ENCODE measurements at places on chromosomes 2 and 18. TPM values are rescaled to one million over a fixed set of nuclear protein-coding genes. Genes with fewer than 3 reads are reported as not detected.

DNA sequence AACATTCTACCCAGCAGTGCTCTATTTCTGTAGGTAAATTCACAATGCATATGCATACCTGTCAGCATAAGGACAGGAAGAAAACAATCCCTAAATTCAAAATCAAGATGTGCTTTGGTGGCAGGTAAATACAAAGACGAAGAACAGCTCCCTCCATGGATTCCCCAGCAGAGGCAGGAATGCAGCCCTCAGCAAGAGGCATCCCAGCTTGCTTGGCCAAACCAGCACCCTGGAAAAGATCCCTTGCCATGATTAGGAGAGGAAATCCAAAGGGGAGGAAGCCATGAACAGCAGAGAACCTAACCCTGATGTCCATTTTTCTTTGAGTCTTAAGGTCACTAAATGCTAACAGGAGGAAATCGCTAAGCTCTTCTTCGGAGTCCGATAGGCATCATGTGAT, 91.2 kb downstream of the KCTD1 start:
- no peak for DNase-seq

GRCh38 chr2:174153757-174154680, 94.3 kb downstream of the OLA1 start:
- DNase-seq, result no peak

DNA sequence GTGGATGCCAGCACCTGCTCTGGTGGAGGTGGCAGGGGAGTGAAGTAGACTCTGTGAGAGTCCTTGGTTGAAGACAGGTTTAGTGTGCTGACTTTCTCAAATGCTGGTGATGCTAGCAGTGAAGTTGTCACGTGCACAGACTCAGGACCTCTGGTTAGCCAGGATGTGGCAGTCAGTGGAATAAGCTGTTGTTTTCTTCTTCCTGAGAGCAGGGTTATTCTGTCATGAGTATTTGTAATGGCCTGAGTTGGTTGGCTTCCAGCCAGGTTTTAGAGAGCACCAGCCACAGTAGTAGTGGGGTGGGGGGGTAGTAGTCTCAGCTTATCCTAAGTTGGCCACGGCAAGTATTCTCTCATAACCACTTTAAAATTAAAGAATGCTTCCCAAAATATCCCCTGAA, 238.5 kb upstream of the FBXO11 start:
- peak; percentile 16 for DNase-seq

Gene SPAST
- 31.3 TPM for total RNA-seq

Gene AFF3
- 18.0 TPM for total RNA-seq

Gene ONECUT2
- under 0.01 TPM for total RNA-seq

DNA sequence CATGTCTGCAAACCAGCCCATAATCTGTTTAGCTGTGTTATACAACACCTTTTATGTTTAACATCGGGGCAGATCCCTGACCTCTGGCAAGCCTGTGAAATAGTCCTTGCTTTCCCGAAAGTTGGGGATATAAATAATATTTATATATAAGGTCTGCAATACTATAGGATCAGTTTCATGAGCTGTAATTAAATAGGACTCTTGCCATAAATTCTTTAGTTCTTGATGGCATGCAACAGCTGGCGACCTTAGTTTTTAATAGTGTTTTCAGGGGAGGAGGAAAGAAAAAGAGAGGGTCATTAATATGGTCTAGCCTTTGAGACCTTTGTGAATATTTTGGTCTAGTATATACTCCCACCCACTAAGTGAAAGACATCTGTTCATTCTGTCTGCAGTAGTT, 166.5 kb downstream of the MTX2 start:
- peak; percentile 48 for DNase-seq

GRCh38 chr2:97806738-97807618, 93.6 kb downstream of the ZAP70 start:
- peak; percentile 91 for DNase-seq

- no peak for DNase-seq
Observed at GRCh38 chr2:63378589-63378988, 209.7 kb downstream of the WDPCP start.

DNA sequence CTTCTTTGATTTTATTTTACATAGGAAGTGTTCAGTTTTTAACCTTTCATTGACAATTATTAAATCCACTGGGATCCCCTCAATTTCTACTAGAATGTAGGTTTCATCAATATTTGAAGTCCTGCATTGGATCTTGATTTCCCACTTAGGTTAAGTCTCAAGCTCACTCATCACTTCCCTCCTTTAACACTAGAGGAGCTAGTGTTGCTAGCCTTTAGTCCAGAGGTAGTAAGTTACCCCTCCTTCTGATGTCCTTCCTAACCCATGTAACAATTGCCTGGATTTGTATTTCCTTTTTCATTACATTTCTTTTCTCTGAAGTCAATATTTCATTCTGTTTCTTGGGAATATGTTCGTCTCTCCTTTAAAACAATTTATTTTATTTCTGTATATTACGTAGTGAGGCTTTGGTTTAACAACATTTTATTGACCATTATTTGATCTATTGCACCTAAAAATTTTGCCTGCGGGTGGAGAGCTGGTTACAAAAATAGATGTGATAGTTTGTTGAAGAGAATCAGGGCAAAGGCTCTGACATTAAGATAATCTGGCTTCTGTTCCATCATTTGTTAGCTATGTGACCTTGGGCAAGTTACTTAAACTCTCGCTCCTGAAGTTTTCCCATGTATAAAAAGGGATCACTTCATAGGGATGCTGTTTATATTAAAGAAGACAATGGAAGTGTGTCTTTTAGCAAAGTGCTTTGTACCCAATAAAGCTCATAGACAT, 833.0 kb downstream of the SLC4A3 start:
- DNase-seq, result no peak

Gene PLA2R1
- 13.0 TPM for total RNA-seq

DNA sequence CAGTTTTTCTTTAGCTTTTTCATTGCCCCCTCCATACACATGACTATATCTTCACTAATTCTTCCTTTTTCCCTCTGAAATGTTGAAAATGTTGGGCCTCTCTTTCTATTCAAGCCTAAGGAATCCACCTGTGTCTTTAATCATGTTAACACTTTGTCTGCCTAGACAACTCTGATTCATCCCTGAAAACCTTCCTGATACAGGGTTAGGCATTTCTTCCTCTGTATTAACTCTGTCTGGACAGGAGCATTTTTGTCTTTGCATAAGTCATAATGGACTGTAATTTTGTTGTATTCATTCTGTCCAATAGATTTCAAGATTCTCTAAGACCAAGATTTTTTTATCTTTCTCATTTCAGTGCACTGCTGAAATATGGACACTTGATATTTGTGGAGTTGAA, 297.3 kb downstream of the IKZF2 start:
- no peak for DNase-seq

DNA sequence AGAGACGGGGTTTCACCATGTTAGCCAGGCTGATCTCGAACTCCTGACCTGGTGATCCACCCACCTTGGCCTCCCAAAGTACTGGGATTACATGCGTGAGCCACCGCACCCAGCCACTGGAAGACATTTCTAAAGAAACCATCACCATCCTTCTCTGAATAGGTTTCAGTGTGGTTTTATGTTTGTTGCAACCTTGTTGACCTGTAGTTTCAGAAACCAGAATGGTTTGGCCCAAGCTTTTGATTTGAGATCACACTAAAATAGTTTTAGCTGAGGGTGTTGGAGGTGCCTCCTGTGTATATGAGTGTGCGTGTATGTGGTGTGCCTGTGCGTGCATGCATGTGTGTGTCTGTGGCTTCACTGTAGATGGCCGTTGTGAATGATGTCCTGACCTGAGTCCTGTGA, 26.2 kb downstream of the INPP4A start:
- DNase-seq, result no peak

- DNase-seq, result no peak
Observed at GRCh38 chr18:3356614-3357013, 93.4 kb upstream of the TGIF1 start.

DNA sequence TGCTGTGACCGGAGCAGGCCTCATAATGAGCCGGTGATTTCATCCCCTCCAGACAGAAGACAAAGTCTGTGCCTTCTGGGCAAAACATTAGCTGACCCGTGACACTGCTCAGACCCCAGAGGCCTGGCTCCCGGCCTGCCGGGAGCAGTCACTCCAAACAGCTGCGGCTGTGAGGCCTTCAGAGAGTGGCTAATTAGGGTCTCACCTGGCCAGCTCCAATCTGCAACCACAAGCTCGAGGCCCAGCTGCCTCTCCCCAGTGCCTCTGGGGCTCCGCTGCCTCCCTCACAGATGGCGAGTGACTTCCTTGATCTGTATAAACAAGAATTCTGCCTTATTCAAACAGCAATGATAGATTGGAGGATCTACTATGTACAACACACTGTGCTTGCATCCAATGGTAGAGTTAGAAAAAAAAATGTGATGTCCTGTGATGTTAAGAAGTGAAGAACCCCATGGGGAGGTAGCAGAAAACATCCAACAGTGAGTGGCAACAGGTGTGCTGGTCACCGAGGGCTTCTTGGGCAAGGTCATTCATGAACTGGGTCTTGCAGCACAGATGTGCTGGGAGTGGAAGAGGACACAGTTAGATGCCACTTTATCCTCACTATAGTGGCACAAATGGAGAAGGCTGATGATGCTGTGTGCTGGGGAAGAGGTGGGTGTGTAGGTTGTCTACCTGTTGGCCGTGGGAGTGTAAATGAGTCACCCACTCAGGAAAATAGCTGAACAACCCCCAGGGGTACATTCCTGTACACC, 98.2 kb upstream of the ASAP2 start:
- DNase-seq, result peak; percentile 40

DNA sequence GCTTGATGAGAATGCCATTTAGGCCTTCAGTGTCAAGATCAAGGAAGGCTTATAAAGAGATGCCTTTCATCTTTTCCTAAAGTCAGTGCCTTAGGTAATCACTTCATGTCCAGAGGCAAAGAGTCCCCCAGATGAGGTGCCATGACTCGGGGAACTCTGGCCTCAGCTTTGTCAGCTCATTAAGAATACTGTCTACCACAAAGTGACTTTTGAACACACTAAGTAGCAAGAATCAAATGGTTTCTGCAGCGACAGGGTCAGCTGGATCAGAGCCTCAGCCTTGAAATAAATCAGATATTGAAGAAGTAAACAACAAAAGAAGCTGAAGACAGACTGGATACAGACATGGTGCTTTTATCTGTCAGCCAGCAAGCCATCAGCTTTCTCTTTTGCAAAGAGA, 120.1 kb upstream of the SLC39A10 start:
- no peak for DNase-seq

DNA sequence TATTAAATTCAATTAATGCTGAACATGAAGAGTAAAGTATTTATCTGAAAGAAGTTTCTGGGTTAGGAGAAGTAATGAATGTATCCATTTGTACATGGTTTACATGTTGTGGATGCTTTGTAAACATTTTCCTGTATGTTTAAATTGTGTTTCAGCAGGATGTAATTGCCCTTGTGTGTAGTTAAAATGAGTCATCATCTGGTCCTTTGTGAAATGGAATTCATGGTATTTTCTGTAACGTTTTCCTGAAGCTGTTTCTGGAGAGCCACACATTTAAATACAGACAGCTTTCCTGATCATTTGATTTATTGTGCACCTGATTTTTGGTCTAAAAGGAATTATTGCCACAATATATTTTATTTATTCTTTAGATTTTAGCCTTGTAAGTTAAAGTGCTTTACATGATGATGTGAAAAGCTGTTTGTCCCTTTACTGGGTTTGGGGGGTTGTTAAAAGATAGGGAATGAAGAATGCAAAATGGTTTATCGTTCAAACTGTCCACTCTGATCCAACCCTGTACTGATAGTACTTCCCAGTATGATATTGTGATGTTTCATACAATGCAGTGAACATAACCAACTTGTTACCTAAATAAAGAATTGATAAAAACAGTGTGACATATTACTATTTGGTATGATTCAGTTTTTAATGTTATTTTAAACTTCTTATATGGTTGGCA, 41.7 kb upstream of the SLC3A1 start:
- DNase-seq, result no peak

Gene DNAJC5G
- not detected for total RNA-seq

DNA sequence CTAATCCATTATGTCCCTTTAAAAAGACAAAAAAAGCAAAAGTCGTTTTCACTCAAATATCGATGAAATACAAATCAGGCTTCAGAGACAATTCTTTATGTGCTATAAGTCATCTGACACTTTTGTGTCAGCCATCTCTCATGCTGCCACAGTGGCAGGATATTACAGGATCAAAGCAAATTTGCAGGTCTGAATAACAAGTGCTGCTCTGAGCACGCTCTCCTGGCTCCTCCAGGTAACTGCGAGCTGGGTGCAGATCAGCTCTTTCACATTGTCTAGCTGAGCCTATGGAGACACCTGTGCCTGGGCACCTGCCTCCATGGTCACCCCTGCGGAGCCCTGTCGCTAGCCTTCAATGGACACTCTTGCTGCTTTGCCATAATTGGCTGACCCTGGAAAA, 250.2 kb upstream of the RAB12 start:
- DNase-seq, result no peak

Gene C2orf66
- not detected for total RNA-seq

Gene TRMT61B
- total RNA-seq, result 11.6 TPM

GRCh38 chr2:5482929-5483331, 209.3 kb upstream of the SOX11 start:
- peak; percentile 88 for DNase-seq

DNA sequence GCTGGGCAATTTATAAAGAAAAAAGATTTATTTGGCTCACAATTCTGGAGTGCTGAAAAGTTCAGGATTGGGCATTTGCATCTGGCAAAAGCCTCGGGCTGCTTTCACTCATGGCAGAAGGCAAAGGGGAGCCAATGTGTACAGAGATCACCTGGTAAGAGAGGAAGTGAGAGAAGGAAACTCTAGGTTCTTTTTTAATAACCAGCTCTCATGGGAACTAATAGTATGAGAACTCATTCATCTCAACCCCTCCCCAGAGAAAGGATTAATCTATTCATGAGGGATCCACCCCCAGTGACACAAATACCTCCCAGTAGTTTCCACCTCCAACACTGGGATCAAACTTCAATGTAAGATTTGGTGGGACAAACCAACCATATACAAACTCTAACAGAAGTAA, 129.0 kb downstream of the EVA1A start:
- DNase-seq, result no peak

DNA sequence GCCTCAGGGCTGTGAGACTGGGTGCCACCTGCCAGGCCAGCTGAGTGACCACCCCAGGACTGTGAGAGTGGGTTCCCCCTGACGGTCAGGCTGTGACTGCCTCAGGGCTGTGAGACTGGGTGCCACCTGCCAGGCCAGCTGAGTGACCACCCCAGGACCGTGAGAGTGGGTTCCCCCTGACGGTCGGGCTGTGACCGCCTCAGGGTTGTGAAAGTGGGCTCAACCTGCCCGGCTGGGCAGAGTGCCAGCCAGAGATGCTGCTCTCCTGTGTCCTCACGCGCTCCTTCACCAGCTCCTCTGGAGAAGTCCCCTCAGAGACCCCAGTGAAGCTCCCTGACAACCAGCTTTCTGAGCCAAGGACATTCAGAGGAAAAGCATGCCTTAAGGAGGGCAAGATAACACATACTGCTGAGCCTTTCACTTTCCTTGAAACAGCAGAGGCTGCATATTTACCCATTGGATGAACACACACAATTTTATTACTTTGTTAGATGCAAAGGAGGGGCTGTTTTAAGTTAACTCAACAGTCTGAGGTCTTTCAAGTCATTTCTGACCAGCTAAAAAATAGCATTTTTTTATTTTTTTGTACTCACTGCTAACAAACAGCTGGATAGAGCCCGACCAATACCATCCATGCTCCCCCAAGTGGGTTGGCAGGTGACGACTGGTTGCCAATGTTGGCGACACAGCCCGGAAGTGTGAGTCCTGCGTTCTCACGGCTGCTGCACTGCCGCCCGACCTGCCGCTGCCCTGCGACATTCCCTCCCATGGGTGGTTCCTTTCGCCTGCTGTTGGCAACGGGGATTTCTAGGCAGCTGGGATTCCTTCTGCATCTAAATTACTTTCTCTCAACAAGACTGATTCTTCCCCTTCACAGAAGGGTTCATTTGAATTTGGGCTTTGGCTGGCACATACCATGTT, 70.7 kb downstream of the NDUFA10 start:
- peak; percentile 57 for DNase-seq

Gene GAL3ST2
- total RNA-seq, result not detected
